Stimulated activated CD4-positive, alpha-beta T cell treated with anti-CD3 and anti-CD28 coated beads, Interleukin-15, amount 100 ng/mL, for 1 hour (primary cell): ENCODE measurements at places on chromosomes 3 and 15.

DNA sequence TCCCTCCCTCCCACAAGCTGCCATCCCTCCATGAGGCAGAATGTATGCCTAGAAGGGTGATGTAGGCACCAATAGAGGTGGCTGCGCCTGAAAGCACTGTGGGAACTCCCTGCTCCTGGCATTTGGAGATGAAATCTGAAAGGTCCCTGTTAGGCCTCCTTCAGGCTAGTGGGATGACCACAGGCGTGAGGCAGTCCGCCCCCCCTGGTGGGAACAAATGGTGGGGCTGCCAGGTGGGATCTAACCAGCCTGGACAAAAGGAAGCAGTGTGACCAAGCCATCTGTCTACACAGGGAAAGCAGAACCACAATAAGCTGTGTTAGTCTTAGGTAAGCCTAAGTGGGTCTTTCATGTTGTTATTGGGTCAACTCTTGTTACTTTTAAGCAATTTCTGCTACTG is 25.3 kb downstream of the IL5RA start:
- no peak for DNase-seq

GRCh38 chr3:129211772-129212171 is 28.1 kb upstream of the CNBP start:
- DNase-seq: no peak

- DNase-seq: no peak
Observed at GRCh38 chr3:55000546-55000945, 72.7 kb upstream of the LRTM1 start.

GRCh38 chr3:71061581-71061980 is 521.9 kb downstream of the FOXP1 start:
- DNase-seq: no peak

DNA sequence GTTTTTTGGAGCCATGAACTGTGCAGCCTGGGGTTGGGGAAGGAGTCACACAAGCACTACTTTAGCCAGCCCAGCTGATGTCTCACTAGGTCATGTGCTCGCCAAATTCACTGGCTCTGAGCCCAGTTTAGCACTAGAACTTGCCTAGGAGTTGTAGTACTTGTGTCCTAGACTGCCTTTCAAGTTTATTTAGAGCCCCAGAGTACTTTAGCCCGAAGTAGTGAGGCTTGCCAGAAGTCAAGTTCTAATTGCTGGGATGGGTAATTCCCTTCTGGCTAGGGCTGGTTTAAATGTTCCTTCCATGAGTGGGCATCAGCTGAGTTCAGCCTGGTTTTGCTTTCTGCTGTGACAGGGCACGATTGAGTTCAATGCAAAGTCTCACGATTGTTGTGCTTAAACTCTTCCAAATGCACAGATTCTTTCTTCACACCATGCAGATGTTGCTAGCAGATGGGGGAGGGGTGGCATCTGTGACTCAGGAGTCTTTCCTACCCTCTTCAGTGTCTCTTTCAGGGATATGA is 228.2 kb upstream of the ZPLD1 start:
- DNase-seq: no peak
